Activated CD8-positive, alpha-beta T cell treated with anti-CD3 and anti-CD28 coated beads for 36 hours (primary cell): ENCODE measurements at places on chromosomes 13 and 19. TPM values are rescaled to one million over a fixed set of nuclear protein-coding genes. Genes with fewer than 3 reads are reported as not detected.
A peak's percentile ranks its signal among the peaks of the same experiment; 100 is the strongest.

DNA sequence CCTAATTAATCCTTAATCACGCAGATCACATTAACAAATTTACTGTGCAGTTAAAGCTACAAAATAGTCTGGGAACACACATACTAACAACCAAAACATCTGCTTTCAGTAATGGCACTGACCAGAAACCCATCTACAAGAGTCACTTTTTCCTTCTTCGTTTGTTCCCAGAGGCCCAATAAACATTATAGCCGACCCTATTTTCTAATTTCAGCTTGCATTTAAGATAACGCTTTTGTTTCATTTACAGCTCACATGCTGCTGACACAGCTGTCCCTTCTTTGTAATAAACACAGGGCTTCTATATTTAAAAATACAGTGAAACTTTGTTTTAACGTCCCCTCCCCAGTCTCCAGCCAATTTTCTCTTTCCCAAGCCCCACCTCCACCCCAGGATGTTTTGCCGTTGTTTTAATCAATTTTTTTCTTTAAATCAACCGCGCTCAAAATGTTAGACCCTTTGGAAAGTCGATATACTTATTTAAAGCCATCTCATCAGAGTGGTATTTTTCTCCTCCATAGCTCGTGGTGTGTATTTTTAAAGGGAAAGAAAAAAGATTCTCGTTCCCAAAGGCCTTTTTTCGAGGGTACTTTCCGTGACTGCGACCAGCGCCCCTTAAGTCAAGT is 1.7 kb upstream of the WBP4 start:
- peaks cover 46% of the 10 kb centered on the region for H3K4me1 ChIP-seq
- peaks cover 2% of the 10 kb centered on the region for H3K27me3 ChIP-seq
- H3K36me3 ChIP-seq: peaks cover 10% of the 10 kb centered on the region
- peak overlapping the region; percentile 100 for H3K27ac ChIP-seq
- DNase-seq: no peak
- H3K4me3 ChIP-seq: peak overlapping the region; percentile 100

DNA sequence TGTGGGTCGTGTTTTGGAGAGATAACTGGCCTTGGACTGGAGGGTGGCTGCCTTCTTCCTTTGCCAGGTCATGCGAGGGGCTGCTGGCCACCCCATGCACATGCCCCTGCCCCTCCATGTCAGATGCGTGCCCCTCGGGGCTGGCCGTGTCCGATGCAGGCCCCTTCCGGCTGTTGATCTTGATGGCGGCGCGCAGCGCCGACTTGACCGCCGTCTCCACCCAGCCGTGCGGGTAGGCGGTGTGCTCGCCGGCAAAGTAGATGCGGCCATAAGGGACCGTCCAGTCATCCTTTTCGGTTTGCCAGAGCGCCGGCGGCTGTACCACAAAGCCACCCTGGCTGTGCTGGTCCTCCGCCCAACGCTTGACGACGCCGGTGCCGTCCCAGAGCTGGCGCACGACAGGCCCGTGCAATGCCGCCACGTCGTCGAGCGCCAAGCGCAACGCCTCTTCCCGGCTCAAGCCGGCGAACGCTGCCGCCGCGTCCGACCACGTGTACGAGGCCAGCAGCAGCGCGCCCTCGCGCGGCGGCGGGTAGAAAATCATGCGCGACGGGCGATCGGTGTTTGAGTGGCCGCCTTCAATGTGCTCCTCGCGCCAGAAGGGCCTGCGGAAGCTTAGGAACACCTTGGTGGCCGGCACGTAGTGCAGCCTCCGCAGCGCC is 6.9 kb downstream of the IL4I1 start:
- H3K4me3 ChIP-seq: peak overlapping the region; percentile 68
- peaks cover 31% of the 10 kb centered on the region for H3K4me1 ChIP-seq
- peak overlapping the region; percentile 76 for H3K27ac ChIP-seq
- H3K27me3 ChIP-seq: no peaks in the 10 kb centered on the region
- H3K36me3 ChIP-seq: peaks cover 15% of the 10 kb centered on the region
- peak; percentile 83 for DNase-seq

DNA sequence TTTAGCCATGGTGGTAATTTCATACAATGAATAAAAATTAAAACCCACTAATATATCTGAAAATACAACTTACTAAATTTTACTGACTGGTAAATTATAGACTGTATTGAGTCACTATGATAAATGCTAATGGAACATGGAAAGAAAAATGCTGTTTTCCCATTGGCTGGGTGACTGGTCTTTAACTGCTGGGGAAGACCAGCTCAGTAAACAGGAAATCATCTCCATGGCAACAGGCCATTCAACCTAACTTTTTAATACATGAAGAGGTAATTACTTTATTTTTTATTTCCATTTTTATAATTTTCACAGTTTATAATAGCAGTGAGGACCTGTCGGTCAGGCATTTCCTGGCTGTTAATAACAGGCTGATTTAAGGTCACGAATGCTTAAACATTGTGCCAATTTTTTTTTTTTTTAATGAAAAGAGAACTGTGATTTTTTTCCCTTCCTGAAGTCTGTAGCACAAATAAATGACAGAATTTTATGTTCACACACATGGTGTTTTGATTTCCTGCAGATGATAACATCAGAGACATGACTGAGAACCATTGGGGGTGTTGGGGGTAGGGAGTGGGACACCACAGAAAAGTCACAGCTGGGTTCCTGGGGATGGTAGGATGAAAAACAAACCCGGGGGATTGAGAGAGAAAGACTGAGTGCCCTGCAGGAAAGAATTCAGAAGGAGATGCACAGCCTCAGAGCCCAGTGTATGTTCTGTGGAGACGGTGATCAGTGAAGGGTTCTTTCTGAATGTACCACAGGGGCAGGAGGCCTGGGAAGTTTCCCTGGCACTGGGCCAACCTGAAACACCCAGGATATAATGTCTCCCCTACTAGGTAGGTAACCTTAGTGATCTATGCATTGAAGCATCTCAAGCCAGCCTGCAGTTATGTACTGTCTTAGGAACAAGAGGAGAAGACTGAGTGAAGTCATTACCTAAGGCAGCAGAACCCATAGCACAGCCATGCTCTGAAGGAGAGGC is 297.1 kb downstream of the COG6 start:
- H3K4me1 ChIP-seq: peaks cover 44% of the 10 kb centered on the region
- peak overlapping the region; percentile 22 for H3K27ac ChIP-seq
- no peaks in the 10 kb centered on the region for H3K36me3 ChIP-seq
- peak; percentile 36 for DNase-seq
- H3K27me3 ChIP-seq: no peaks in the 10 kb centered on the region

DNA sequence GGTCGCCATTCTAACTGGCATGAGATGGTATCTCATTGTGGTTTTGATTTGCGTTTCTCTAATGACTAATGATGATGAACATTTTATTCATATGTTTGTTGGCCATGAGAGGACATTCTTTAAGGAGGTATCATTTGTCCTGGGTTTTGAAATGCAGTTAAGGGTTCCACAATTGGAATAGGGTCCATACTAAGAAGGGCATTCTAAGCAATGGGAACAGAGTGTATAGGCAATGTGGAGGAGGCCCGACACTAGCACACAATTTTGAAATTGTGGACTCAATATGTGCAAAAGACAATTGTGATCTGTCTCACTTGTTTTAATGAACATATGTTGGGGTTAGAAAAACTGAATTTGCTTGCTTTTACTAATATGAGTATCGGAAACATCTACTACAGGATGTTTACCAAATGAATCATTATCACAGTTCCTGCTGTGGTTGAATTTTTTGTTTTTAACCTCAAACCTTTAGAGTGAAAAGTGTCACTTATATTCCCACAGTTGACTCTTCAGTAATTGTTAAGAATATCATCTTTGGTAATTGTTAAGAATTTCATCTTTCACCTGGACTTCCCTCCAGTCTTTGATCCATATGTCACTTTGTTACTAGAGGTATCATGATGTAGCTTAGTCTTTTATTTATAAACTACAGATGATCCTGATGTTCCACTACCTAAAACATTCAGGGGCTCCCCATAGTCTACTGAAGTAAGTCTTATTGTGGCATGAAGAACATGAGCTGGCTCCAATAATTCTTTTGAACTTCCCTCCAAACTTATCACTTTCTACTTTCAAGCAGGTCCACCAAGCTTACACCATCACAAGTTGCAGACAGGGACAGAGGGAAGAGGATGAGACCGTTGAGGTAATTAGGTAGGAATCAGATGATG is 109.7 kb upstream of the KLF12 start:
- H3K27ac ChIP-seq: peak overlapping the region; percentile 90
- peak overlapping the region; percentile 18 for H3K4me3 ChIP-seq
- H3K4me1 ChIP-seq: peaks cover 67% of the 10 kb centered on the region
- no peaks in the 10 kb centered on the region for H3K27me3 ChIP-seq

GRCh38 chr13:36385489-36385888 is 39.3 kb upstream of the SPART start:
- no peaks in the 10 kb centered on the region for H3K4me1 ChIP-seq
- DNase-seq: no peak
- no peaks in the 10 kb centered on the region for H3K36me3 ChIP-seq
- H3K27me3 ChIP-seq: peaks cover 7% of the 10 kb centered on the region
- no peak overlapping the region for H3K27ac ChIP-seq

DNA sequence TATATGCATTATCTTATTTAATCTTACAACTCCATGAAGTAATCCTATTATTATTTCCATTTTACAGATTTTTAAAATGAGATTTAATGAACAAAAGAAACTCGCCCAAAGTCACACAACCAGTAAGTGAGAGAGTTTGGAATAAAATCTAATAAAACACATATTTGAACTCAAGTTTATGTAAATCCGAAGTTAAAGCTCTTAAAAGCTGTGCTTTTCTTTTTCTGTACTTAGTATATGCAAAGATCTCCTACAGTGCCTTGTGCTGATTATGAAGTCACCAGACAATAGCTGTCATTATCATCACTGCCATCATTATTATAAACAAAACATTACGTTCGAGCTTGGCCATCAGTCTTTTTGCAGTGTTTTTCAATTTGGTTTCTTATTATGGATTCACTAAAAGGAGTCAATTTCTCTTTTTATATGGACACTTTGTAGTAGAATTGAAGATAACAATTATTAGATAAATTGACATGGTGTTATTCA is 29.7 kb upstream of the ENOX1 start:
- no peak overlapping the region for H3K4me3 ChIP-seq
- H3K27me3 ChIP-seq: peaks cover 21% of the 10 kb centered on the region
- DNase-seq: no peak
- H3K4me1 ChIP-seq: no peaks in the 10 kb centered on the region

- H3K27me3 ChIP-seq: no peaks in the 10 kb centered on the region
- peaks cover 32% of the 10 kb centered on the region for H3K36me3 ChIP-seq
- H3K4me1 ChIP-seq: peaks cover 40% of the 10 kb centered on the region
- peak; percentile 71 for DNase-seq
- H3K27ac ChIP-seq: peak overlapping the region; percentile 99
- H3K4me3 ChIP-seq: peak overlapping the region; percentile 97
Measured at GRCh38 chr19:13842291-13843103, 34.4 kb upstream of the NANOS3 start.

GRCh38 chr13:48979892-48980291 is 4.2 kb downstream of the FNDC3A start:
- peaks cover 40% of the 10 kb centered on the region for H3K4me1 ChIP-seq
- peak overlapping the region; percentile 45 for H3K4me3 ChIP-seq
- H3K27ac ChIP-seq: peak overlapping the region; percentile 68
- H3K27me3 ChIP-seq: no peaks in the 10 kb centered on the region
- peaks cover 24% of the 10 kb centered on the region for H3K36me3 ChIP-seq

GRCh38 chr13:113607889-113608635 is 23.5 kb downstream of the TFDP1 start:
- H3K27me3 ChIP-seq: no peaks in the 10 kb centered on the region
- peaks cover 46% of the 10 kb centered on the region for H3K36me3 ChIP-seq
- peaks cover 17% of the 10 kb centered on the region for H3K4me1 ChIP-seq
- DNase-seq: no peak

- no peaks in the 10 kb centered on the region for H3K36me3 ChIP-seq
- H3K27ac ChIP-seq: no peak overlapping the region
- no peak for DNase-seq
- H3K27me3 ChIP-seq: no peaks in the 10 kb centered on the region
- H3K4me3 ChIP-seq: no peak overlapping the region
Measured at GRCh38 chr13:106001443-106001842, 534.0 kb downstream of the EFNB2 start.

GRCh38 chr13:80048802-80049201 is 292.1 kb downstream of the SPRY2 start:
- no peaks in the 10 kb centered on the region for H3K36me3 ChIP-seq
- H3K27ac ChIP-seq: no peak overlapping the region
- DNase-seq: peak; percentile 88
- no peak overlapping the region for H3K4me3 ChIP-seq

DNA sequence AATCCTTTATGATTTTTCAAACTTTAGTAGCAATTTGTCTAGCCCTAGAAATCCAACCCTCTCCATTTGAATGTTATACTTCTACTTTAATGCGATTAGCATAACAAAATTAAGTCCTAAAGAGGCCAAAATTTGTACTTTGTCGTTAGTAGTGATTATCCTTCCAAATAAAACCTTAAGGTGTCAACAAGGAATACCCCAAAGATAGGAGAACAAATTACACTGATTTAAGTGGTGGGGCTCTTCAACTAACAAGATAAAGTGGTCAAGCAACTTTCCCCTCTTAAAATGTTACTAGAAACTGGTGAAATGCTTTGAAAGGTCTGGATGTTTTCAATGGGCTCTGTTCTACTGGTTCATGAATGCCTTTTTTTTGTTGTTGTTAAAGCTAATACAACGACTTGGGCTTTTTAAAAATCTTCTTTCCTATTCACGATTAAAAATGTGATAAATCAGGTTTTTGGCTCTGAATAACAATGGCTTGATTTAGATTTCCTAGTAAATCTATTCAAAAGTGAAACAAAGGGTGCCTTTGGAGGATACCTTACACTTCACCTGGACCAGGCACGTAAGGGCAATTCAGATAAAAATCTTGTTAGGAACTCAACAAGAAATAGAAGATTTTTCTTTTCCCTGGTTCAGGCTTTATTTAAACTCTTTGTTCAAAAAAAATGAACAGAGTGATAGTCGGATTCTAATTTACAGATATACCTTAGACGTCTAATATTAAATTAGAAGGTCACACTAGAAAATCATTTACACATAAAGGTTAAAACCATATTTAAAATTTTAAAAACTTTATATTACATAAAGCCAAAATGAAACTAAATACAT is 3.1 kb downstream of the SOX21 start:
- H3K27ac ChIP-seq: no peak overlapping the region
- DNase-seq: no peak
- H3K4me3 ChIP-seq: no peak overlapping the region
- peaks cover 27% of the 10 kb centered on the region for H3K4me1 ChIP-seq
- no peaks in the 10 kb centered on the region for H3K36me3 ChIP-seq

- H3K27me3 ChIP-seq: peaks cover 10% of the 10 kb centered on the region
- peaks cover 16% of the 10 kb centered on the region for H3K4me1 ChIP-seq
- no peak overlapping the region for H3K27ac ChIP-seq
- H3K36me3 ChIP-seq: peaks cover 3% of the 10 kb centered on the region
Measured at GRCh38 chr19:54325631-54326030, 12.7 kb upstream of the LILRA5 start.

Gene SLC7A10
- not detected for total RNA-seq

Gene PCP2
- 4.0 TPM for total RNA-seq

Gene IL4I1
- 16.1 TPM for total RNA-seq

Gene CEACAM4
- not detected for total RNA-seq

Gene TSKS
- 0.81 TPM for total RNA-seq

Gene IFNL1
- not detected for total RNA-seq

Gene ATP4B
- total RNA-seq: not detected

Gene CEACAM21
- 19.8 TPM for total RNA-seq
